ENCODE measurements at places on chromosomes 2 and 18. TPM values are rescaled to one million over a fixed set of nuclear protein-coding genes. Genes with fewer than 3 reads are reported as not detected.

GRCh38 chr18:76524900-76525698 lies 30.1 kb upstream of the ZNF516 start:
- peak; percentile 88 for DNase-seq

DNA sequence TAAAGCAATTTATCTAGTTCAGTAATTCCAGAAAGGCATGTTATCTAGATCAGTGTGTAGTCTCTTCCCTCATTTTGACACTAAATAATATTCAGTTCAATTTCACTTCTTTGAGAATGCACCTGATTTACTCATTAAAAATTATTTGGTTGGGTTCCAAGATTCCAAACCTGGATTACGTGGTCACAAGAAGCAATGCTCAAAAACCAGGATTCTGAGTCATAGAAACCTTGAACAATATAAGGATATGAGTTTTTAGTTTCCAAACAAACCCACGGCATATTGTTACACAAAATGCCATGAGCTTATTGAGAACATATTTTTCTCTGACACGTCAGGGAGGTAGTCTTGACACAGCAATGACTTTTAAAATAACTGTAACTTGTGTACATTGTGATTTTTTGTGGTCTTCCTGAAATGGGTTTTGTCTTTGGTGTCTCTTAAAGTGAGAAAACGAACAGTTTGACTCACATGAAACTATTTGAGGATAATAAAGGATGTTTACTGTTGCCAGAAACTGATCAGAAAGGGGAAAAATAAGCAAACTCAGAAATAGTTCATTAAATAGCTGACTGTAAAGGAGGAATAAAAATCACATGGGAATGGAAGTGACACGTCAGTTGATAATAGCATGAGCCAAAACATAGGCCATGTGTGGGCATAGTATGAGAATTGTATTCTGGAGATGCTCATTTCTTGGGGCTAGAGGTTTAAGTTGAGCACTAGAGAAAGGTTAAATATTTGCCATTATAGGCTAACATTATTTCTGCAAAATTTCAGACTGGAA lies 617.7 kb upstream of the CDH2 start:
- DNase-seq = no peak

GRCh38 chr2:203346612-203347011 lies 18.4 kb downstream of the ABI2 start:
- no peak for DNase-seq

CROCC2 gene
- 0.08 TPM for polyA plus RNA-seq

GRCh38 chr18:76056471-76057110 lies 438.5 kb downstream of the ZNF516 start:
- no peak for DNase-seq

- no peak for DNase-seq
Observed at GRCh38 chr2:173815772-173816171, 149.4 kb downstream of the SP3 start.

TRIM54 gene
- 0.04 TPM for polyA plus RNA-seq

PMS1 gene
- polyA plus RNA-seq = 8.6 TPM

- DNase-seq = no peak
Observed at GRCh38 chr2:215522237-215522636, 86.4 kb upstream of the FN1 start.

DNA sequence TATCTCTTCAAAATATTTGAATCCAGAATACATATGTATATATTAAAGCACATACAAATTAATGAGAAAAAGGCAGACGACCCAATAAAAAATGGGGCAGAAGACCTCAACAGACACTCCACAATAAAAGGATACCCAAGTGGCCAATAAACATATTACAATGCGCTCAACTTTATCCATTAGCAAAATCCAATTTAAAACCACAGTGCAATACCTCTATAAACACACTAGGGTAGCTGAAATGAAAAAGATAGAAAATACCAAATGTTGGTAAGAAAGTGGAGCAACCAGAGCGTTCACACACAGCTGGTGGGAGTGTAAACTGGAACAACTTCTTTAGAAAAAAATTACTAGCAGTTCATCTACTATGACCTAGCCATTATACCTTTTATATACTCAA lies 75.3 kb downstream of the CCDC148 start:
- no peak for DNase-seq

DNA sequence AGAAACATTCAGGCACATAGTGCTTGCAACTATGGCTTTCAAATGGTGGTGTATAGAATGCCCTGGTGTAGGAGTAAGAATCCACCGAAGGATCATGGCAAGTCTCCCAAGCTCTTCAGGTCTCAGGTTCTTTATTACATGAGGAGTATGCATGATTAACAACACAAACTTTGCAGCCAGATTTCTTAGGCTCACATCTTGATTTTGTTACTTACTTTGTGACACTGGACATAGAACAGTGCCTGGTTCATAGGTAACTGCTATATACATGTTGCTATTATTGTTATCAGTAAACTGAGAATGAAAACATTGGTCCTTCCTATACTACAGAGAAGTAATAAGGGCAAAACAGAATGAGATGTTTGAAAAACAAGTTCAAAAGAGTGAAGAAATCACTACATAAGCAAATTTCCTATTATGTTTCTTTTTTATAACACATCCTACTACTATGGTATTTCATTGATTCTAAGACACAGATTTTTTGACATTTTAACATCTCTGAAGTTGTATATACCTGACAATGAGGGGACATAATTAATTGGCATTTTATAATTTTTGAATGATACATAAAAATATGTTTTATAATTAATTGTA lies 284.9 kb downstream of the C1D start:
- DNase-seq = no peak

- DNase-seq = no peak
Observed at GRCh38 chr2:102190430-102191107, 3.7 kb downstream of the IL1RL2 start.

- DNase-seq = no peak
Observed at GRCh38 chr2:199861132-199861774, 10.3 kb upstream of the FTCDNL1 start.

DNA sequence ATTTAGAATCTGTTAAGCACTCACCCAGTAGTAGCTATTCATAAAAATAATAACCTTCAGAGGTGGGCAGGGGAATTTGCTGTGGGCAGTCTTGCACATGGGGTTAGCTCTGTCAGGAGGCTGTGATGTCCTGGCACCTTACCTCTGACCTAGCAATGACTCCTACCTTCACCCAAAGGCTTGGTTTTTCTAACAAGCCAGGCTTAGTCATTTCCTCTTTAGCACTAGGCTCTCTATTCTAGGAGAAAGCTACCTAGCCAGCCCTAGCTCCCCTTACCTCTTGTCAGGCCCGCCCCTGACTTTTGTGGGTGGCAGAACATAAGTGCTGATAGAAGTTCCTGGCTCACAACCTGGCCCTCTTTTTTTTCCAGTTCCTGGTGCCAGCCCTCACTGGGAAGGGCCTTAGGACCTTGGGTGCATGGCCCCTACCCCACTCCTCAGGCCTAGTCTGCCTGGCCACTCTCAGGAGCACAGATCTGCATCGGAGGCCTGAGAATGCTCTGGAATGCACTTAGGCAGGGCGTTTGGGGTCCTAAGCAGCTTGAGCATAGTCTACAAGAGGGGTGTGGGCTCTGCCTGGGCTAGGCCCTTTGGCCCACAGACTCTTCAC lies 17.7 kb downstream of the CPLX4 start:
- DNase-seq = no peak

DNA sequence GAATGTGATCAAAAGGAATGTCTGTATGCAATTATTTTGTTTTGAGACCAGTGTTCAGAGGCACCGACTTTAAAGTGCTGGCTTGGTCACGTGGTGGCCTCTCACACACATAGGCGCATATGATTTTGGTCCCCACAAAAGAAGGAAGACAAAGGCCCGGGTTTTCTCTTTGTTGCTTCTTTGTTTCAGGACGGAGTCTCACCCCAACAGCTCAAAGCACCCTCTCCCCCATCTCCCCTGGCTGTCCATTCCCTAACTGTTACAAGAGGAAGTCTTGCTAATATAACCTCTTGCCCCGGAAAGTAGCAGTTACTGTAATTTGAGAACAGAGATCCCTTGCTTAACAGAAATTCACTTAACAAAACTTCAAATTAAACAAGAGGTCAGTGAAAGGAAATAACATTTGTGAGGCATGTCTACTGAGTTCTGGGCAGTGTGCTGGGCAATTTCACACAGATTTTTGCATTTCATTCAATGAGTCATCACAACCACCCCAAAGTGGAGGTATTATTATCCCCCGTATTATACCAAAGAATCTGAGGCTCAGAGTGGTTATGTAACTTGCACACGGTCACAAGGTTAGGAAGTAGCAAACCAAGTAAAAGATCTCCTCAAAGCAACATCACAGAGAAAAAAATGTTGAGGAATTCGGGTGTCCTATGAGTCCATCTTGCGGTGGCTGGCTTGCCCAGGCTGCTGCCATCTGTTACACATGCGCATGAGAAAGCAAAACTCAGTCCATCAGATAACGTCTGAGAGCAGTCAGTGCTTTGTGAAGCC lies 75.8 kb downstream of the SDC1 start:
- DNase-seq = no peak

LPIN2 gene
- 17.6 TPM for polyA plus RNA-seq

DNA sequence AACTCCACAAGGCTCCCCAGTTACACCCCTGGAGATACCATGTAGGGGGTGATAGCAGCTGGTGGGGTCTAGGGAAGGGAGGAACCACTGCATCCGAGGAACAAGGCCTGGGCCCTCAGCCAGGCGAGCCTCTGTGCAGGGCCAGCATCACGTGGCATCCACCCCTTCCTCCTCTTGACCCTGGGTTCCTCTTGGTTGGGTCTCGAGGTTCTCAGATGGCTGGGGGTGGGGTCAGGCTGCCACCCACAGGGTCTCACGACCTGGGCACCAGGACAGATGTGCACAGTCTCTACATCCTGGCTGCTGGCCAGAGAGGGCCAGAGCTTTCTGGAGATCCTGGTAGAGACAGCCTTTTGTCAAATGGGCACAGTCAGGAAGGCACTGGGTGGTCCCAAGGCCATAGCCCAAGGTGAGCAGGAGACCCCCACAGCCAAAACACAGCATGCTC lies 10.4 kb downstream of the HS6ST1 start:
- DNase-seq = no peak

HOXD12 gene
- polyA plus RNA-seq = 0.09 TPM

GRCh38 chr2:67716895-67717396 lies 319.8 kb downstream of the ETAA1 start:
- DNase-seq = no peak

HOXD9 gene
- polyA plus RNA-seq = 5.6 TPM

DNA sequence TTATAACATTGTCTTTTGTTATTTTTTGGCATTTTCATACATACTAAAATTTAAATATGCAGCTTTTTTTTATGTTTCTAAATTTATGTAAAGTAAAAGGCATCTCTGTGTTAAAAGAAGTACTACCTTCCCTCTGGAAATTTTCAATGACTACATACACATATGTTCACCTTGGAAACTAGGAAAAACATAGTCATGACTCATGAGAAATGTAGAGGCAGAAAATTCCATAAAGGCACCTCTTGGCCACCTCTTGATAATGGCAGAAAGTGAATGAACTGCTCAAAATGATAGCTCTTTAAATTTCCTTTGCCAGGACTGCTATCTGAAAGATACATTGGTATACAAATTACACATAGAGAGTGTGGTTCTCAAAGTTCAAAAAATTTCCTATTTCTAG lies 889.1 kb upstream of the ZEB2 start:
- DNase-seq = no peak

DNA sequence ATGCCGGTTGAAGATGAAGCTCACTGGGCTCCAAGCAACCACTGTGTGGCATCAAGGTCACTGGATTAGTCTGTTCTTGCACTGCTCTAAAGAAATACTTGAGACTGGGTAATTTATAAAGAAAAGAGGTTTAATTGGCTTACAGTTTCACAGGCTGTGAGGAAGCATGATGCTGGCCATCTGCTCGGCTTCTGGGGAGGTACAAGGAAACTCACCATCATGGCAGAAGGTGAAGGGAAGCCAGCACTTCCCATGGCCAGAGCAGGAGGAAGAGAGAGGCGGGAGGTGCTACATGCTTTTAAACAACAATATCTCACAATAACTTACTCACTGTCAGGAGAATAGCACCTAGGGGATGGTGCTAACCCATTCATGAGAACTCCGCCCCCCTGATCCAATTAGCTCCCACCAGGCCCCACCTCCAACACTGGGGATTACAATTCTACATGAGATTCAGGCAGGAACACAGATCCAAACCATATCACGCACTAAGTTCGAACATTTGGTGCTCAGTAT lies 109.7 kb upstream of the MGAT5 start:
- DNase-seq = no peak

FBXO41 gene
- 1.0 TPM for polyA plus RNA-seq

- DNase-seq = no peak
Observed at GRCh38 chr18:907885-908757, 3.5 kb downstream of the ADCYAP1 start.

MC4R gene
- 0.08 TPM for polyA plus RNA-seq

CXCR1 gene
- 0.13 TPM for polyA plus RNA-seq

DPYSL5 gene
- 0.43 TPM for polyA plus RNA-seq

IAH1 gene
- polyA plus RNA-seq = 56.3 TPM

- no peak for DNase-seq
Observed at GRCh38 chr2:170123593-170123992, 54.4 kb upstream of the MYO3B start.

CHRND gene
- not detected for polyA plus RNA-seq

- DNase-seq = no peak
Observed at GRCh38 chr2:203871371-203871983, 3.9 kb downstream of the CTLA4 start.

GRCh38 chr18:40159141-40160017 lies 1795.7 kb upstream of the PIK3C3 start:
- no peak for DNase-seq

CNNM4 gene
- polyA plus RNA-seq = 4.8 TPM

GPR17 gene
- 0.47 TPM for polyA plus RNA-seq

TRPM8 gene
- 0.05 TPM for polyA plus RNA-seq

AOX1 gene
- polyA plus RNA-seq = 140 TPM

POMC gene
- polyA plus RNA-seq = 4.1 TPM

LYPD6 gene
- polyA plus RNA-seq = 2.4 TPM

CLIP4 gene
- polyA plus RNA-seq = 39.8 TPM

PDE6D gene
- polyA plus RNA-seq = 40.6 TPM

DNA sequence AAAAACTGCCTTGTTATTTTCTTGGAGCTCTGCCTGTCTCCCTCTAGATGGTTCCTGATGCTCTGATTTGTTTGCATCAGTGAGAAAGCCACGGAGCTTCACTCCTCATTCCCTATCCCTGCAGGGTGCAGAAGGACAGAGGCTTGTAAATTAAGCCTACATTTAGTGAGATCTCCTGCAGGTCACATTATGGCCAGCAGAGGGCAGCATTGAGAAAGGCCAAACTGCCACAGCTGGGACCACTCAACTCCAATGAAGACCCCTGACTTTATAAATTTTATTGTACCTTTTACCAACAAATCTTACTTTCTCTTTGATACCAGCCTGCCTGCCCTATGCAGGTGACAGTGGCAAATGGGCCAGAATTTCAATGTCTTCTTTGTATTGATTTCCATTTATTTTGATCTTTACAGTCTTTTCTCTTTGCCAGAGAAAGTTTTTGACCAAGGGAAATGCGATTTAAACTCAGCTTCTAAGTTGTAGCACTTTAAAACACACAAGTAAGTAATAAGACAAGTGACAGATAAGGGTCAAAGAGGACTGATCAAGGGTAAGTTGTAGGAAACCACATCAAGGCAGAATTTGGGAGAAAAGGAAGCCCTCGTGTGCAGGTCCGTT lies 1029.1 kb upstream of the KLHL29 start:
- no peak for DNase-seq

All from urinary bladder (tissue), 4 donors.